ENCODE measurements at places on chromosomes 1 and 21.

DNA sequence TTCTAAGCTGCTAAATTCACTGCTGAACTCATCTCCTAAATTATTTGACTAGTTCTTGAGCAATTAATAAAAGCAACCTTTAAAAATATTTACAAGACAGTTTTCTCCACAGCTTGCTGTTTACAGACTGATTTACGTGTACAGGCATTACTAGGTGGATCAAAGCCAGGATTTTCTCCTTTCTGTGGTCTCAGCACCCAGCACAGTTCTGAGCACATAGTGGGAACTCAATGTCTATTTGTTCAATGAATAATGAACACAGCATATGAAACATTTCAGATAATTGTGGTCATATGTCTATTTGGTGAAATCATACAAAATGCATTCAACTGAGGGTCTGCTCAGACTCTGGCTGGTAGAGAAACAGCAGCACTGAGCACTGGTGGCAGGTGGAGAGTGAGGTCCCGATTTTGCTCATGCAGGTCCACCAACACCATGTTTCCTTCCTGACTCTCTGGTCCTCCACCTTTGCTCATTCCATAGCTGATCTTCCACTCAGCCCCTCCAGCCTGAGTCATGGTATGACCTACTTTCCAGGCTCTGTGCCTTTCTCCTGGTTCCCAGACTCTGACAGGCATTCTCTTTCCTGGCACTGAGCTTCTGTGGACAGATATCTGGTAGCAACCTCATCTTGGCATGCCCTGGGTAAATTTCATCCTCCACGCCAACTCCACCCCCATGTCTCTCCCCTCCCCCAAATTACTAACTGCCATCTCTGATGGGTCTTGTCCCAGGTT, 311.3 kb downstream of the TGFB2 start:
- DNase-seq, result no peak

DNA sequence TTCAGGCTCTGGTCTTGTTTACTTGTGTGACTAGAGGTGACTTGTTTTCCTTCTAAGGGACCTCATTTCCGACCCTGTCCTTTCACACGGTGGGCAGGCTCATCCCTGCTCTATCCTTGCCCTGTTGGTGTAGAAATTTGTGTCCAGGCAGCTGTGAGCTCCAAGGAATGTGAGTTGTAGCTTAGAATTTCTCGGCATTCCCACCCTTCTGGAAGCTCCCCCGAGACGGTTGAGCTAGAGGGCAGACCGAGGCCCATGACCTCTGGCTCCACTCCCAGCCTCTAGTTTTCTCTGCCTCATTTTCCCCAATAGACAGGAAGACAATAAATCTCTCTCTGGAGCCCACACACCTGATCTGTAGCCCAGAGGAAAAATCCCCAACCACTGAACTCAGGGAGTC, 100.9 kb downstream of the NAV1 start:
- DNase-seq, result no peak

- no peak for DNase-seq
Observed at GRCh38 chr1:203628201-203629015, 1.8 kb downstream of the ATP2B4 start.

DNA sequence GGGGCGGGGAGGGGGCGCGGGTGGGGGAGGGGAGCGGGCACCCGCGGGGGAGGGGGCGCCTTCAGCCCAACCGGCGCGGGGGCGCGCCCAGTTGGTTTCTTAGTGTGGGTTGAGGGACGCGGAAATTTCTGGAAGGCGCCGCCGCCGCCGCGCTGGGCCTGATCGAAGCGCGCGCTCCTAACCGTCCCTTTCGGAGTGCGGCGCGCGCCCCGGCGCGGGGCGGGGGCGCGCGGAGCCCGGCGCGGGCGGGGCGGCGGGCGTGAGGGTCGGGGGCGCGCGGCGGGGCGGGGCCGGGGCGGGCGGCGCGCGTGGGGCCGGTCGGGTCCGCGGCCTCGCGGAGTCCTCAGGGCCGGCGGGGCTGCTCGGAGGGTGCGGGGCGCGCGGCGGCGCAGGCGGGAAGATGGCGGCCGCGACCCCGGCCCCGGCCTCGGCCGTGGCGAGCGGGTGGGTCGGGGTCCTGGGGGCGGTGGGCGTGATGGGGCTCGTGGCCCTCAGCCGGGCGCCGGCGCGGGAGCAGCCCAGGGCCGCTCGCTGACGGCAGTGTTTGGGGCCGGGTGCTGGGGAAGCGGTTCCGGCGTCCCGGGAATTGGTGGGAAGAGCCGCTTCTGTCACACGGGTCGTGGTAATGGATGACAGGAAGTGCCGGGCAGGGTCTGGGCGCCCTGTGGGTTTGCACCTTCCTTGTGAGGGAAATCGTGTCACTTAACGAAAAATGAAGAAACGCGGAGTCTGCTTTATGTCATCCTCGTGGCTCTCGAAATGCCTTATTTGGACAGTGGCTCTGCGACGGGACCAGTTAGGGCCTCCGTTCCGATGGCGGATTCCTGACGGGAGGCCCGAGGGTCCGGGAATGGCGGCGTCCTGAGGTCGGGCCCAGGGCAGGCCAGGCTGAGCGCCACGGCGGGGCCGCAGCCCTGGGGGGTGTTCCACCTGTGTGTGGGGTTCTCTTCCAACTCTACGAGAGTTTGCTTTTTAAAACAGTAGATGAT, 764 bp downstream of the PKNOX1 start:
- DNase-seq, result no peak

GRCh38 chr1:231667896-231668506, 41.4 kb downstream of the DISC1 start:
- DNase-seq, result no peak

DNA sequence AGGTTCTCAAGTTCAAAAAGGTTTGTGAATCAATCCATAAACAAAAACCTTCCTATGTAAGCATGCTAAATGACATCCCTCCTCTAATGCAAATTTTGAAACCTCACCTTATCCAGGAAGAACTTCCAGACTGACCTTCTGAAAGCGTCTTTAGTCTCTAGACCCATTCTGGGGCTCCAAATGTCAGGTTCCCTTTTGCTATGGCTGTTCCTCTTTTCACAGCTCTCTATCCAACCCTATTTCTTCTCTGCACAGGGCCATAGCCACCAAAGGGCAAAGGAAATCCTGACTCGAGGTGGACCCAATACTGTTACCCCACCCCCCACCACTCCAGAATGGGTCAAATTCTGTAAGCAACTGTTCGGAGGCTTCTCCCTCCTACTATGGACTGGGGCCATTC, 3.4 kb downstream of the ATP1A4 start:
- DNase-seq, result no peak

DNA sequence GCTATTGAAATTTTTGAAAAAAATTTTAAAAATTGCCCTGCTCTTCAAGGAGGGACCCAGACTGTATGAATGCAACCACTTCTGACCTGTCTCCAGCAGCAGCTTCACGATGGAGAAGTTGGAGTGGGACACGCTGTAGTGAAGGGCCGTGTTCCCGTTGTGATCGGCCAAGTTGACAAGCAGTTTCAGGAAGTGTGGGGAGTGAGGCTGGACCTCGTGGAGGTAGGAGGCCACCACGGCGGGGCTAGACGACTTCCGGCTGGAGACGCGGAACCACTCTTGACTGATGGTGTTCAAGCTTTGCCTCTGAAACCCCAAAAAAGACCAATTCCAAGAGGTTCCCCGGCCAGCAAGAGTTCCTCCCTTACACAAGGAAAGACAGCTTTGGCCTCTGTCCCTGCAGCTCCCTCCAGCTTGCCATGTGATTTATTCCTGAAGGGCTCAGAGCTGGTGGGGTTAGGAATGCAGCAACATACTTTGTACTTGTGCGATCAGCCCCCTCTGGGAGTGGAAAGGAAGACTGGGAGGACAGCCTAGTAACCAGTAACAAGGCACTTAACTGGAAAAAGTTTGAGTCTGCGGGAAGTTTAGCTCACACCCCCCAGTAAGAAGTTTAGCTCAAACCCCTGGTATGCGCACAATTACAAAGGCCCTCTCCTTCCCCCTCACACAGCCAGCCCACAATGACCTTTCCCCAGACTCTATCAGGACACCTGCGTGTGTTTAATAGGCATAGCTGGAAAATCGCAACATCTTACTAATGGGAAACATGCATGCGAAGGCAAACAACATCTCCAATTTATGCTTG, 56.0 kb downstream of the KANK4 start:
- DNase-seq, result no peak

DNA sequence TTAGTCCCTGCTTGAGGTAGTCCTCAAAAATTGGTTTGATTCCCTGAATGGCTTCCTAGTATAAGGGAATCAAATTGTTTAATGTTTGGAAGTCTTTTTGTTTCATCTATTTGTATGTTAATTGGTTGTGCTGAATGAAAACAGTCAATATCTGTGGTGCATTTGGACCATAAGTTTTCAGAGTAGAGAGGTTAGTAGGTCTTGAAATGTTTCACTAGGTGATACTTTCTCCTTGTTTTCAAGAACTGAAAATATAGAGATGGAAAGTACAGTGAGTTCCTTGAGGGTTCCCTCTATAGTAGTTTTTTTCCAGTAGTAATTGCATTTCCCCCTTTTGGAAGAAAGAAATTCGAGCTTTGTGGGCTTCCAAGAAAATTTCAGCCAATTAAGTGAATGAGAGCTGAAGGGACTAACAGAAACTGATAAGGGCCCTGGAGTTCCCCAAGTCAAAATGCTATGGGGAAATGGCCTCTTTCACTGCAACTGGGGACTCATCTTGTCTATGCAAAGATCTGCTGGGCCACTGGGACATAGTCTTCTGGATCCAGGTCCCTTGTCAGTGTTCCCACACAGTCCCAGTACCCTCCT, 18.6 kb upstream of the CEP350 start:
- no peak for DNase-seq

DNA sequence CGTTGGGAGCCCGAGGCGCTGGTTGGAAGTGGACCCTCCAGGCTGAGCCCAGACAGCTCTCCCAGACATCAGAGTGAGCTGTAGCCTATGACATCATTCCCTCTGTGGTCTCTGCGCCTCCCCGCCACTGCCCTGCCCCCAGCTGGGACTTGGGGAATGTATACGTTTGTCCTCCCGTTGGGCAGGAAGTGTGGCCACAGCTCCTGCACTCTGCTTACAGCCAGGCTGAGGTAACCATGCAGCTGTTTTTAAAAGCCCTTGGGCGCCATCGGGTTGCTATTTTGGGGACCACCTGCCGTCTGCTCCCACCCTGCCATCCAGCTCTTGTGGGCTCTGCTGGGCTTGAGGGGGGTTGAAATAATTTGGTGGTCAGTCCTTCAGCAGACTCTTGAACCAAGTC, 7.8 kb downstream of the VASH2 start:
- no peak for DNase-seq
